Activated T-helper 1 cell treated with anti-CD3 and anti-CD28 coated beads, Interleukin-2, amount 50 U/mL, for 16 hours (primary cell): ENCODE measurements at places on chromosomes 1 and 21.
A peak's percentile ranks its signal among the peaks of the same experiment; 100 is the strongest.

DNA sequence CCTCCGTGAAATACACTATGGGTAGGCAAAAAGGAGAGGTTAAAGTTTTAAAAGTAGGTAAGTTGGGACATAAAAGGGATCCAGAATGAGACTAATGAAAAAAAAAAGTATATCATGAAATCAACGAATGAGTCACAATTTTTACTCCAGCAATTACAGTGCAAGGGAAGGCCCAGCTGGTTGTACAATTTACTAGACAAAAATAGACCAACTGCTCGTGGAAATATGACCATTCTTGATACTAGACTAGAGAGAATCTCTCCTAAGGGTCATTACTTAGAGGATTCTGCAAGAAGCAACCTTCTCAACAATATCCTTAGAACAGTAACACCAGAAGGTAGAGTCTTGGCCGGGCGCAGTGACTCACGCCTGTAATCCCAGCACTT, 55.1 kb upstream of the EFHD2 start:
- no peak for DNase-seq

DNA sequence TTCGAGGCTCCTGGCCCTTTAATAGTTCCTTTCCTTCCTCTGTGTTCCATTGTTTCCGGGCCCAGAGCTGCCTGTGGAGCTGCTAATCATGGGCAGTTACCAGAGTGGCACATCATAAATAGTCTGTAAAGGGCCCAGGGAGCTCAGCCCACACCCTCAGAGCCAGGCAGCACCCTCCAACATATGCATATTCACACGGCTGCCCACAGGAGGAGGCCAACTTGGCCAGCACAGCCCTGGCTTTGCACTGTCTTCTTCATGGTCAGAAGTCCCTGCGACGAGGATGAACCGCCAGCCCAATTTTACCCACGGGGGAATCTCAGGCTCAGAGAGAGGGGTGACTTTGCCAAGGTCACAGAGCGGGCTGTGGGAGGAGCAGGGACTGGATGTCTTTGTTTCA, 172.5 kb downstream of the TRABD2B start:
- no peak for DNase-seq

GRCh38 chr1:54125386-54126070, 27.3 kb downstream of the CDCP2 start:
- DNase-seq: no peak

- no peak for DNase-seq
Observed at GRCh38 chr1:67162954-67163353, 3.3 kb upstream of the IL23R start.

- DNase-seq: no peak
Observed at GRCh38 chr1:228842094-228842775, 107.0 kb downstream of the RHOU start.

DNA sequence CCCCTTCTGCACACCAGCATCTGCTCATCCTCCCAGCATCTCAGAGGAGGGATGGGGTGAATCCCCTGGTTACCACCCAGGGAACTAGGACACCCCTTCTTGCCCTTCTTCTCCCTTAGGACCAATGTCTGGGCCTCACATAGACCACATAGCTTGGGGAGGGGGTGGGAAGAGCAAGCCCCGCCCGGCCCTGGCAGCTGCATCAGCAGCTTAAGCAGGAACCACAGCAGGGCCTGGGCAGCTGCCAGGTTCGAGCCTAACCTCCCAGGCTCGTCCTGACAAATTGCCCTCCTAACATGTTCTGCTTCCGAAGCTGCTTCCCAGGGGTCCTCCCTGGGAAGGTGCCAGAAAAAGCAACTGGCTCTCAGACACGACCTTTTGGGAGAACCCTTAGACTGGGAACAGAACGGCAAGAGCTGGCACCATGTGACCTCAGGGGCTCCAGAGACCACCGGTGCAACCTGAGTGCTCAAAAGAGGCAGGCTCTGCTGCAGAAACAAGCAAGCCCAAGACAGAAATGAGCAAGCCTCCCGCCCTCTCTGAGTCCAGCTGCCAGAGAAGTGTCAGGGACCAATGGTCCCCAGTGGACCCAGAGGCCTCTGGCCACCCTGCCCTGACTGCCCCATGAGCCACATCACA, 18.4 kb upstream of the CLSTN1 start:
- no peak for DNase-seq

DNA sequence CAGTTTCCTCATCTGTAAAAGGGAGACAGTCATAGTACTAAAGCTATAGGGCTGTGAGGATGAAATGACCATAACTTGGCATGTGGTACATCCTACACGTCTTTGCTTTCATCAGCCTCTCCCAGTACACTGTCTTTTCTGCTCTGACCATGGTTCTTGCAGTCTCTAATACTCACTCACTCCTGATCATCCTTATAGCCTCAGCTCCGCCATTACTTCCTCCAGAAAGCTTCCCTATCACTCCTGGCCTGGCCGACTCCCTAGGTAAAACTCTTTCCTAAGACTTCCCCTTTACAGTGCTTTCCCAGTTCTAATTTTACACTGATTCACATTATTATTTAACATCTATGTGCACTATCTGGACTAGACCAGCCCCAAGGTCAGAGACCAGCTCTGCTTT, 5.0 kb upstream of the MRPL24 start:
- no peak for DNase-seq

DNA sequence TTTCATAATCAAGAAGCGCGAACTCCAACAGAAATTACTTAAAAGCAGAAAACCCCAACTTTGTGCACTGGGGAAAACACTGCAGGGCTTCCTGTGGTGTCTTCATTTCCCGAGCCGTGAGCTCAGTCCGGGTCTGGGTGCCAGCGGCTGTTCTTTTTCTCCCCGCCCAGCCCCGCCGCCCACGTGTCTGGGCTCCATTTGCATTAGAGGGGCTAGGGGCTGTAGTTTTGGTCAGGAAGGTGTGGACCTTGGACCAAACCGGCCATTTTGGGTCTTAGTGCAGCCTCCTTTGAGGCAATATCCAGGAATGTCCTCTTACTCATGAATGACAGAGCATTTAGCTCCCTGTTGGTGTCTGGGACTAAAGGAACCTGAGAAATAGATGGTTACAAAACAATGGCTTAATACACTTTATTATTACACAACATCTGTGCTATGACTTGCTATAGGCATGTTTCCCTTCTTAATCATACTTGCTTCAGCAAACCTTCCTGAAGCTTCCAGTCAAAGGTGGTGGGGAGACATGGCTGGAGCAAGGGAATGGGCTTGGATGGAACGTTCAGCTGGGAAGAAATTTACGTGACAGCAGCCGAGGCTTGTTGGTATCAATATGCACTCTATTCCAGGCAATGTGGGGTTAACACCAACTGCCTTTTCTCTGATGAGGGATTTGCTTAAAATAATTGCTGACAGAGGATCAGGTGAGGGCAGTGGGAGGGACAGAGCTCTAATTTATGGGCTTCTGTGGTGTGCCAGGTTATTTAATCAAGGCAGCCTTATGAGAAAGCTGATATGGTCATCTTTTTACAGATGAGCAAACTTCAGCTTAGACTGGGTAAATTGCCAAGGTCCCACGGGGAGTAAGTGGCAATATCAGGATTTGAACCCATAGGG, 1.1 kb downstream of the AGTRAP start:
- peak; percentile 21 for DNase-seq

- DNase-seq: no peak
Observed at GRCh38 chr1:235513495-235514366, 9.5 kb upstream of the B3GALNT2 start.

DNA sequence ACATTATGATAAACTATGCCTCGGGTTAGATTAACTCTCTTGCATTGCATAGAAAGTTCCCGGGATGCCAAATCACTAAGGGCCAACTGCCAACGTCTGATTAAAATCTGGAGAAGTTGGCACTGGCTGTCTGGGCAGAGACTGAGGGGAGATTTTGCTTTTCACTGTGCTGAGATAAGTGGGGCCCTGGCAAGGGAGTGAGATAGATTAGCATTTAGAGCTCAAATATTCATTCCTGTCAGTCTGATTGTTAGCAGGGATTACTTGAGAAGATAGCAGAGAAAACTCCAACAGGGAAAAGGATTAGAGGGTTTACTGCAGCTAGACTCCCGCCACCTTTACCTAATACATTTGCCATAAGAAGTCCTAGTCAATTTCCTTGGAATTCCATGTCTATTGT, 714.1 kb upstream of the CHRM3 start:
- no peak for DNase-seq
